ENCODE measurements at places on chromosomes 13 and 19.

DNA sequence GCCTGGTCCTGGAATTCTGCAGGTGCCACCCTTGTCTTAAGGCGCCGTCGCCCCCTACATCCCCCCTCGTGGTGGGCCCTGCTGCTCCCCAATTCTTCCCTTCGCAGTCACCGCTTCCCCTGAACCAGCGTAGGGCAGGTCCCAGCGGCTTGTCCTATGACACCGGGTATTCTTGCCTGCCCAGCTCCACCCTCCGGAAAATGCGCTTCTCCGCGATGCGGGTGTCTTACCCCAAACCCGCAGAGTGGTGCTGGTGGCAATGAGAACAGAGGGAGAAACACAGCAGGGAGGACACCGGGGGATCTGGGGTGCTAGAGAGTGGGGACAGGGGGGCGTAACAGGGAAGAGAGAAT lies 9.0 kb downstream of the ZNF808 start:
- DNase-seq, result no peak

- no peak for DNase-seq
These were observed 7.5 kb downstream of the DNAJC3 start for GRCh38 chr13:95684418-95684817.

- no peak for DNase-seq
These were observed 455.2 kb upstream of the ZNF507 start for GRCh38 chr19:31890230-31890629.

GRCh38 chr19:46913852-46914430 lies 53.1 kb downstream of the ARHGAP35 start:
- no peak for DNase-seq

DNA sequence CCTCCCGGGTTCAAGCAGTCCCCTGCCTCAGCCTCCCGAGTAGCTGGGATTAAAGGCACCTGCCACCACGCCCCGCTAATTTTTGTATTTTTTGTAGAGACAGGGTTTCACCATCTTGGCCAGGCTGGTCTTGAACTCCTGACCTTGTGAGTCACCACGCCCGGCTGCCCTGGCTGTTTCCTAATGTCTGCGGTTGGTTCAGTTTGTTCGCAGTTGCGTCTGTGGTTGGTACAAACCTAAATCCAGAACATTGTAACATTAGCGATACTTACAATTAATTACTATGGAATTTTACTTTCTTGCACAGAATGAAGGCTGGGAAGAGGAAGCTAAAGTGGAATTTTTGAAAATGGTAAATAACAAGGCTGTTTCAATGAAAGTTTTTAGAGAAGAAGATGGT lies 38.1 kb downstream of the RNF17 start:
- DNase-seq, result no peak

DNA sequence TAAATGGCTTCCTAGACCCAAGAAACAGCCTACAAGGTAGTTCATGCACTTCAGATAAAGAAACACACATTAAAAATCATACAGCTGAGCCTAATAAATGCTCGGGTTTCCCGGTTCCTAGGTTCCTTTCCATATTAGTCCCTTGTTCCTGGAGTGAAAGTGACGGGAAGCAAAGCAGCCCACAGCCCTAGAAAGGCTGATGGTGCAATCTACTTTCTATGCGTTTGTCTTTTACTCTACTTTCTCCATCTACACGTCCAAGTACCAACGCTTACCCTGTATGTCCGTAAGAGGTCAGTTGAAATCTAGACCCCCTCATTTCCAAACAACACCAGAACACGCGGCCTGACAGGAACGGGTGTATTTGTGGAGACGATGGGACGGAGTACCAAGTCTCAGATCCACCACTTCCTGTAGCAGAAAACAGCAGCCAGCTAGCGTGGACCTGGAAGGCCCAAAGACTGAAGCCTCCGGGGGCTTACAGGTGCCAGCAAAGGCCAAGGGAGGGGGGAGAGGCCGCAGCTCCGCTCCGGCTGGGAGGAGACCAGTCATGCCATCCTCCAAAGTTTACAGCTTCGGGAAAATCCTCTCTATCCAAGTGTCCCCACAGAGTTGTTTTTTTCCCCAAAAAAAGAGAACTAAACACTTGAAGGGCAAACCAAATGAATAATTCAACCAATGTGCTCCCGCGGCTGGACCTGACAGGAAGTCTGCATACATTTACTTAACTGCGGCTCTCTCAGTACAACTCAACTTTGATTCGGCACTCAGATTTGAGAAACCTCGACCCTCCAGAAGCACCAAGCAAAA lies 34.1 kb downstream of the STK24 start:
- DNase-seq, result no peak

DNA sequence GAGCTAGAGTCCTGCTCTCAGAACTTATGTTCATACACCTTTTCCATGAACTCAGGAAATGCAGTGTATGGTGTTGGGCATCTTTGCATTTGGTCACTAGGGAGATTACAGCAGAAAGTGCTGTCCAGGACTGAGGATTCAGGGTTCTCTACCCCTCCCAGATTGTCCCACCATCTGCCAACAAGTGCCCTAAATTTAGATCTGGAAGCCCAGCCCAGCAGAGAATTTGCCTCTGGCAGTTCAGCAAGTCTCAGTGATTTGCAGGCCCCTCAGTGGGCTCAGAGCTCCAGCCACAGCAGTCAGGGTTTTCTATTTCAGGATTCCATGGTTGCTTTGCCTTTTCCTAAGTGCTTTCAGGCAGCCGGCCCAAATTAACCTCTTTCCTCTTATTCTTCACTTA lies 23.4 kb downstream of the CNFN start:
- DNase-seq, result no peak

GRCh38 chr13:97798836-97799235 lies 154.6 kb upstream of the IPO5 start:
- DNase-seq, result no peak

DNA sequence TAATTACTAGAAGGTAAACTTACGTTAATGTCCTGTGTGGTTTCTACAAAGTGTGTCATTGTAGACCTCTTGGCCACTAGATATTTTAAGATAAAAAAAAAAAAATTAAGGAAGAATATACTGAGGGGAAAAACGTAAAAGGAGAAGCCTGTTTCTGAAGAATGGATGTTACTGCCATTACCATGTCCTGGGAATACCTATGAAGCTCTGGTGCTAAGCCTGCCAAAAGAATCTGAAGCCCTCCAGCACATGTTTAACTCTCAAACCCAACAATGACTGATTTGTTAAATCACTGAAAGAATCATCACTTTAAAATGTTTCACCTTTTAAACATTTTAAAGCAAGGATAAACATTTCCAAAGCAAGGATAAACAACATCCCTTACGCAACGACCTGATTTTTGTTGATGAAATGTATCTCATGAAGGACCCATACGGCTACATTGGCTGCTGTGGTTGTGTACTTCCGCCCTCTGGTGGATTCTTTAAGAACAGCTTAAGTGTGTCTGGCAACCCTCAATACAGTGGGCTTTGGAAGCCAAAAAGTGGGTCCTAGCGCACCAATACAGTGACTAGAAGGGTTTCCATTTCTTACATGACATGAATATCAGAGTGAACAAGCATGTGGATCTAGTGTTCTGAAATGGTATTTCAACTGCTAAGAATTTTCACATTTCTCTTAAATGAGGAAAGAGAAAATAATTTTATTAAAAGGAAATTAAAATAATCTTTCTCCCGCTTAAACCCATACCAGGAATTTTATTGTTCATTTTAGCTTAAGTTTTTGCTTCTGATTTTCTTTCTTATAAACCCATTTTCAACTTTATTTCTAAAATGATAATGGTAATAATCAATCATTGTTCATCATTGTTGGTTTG lies 74.5 kb upstream of the RAP2A start:
- DNase-seq, result peak; percentile 57

DNA sequence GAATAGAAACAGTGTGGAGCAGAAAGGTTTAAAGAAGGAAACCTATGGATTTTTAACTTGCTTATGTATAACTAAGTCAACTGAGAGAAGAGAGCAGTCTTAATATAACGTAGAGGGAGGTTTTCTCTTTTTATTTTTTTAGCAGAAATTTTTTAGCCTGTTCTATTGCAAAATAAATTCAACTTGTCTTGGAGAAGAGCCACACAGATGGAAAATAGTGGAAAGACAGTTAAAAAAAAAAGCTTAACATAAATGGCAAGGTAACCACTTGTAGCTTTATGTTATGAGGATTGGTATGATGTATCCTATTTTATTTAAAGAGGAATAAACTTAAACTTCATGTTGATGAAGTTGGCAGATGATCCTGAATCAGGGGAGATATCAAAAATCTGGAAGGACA lies 312.4 kb downstream of the SHISA2 start:
- DNase-seq, result no peak

- no peak for DNase-seq
These were observed 10.9 kb downstream of the SLC46A3 start for GRCh38 chr13:28707629-28708427.

DNA sequence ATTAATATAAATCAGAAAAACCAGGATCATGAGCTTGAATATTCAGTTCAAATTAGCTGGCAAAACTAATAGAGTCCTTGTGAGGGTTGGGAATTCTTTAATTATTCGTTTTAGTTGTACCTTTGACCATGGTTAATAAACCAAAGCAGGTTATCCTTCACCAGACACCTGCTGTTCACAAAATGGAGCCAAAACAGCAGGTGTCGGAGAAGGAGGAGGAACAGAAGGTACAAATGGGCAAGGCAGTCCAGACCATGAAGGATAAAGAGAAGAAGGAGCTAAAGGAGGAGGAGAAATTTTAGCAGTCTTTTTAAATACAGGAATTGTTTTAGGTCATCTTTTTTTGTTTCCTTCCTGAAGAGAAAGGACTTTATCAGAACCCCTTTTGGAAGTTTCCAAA lies 106.1 kb downstream of the NHLRC3 start:
- no peak for DNase-seq

DNA sequence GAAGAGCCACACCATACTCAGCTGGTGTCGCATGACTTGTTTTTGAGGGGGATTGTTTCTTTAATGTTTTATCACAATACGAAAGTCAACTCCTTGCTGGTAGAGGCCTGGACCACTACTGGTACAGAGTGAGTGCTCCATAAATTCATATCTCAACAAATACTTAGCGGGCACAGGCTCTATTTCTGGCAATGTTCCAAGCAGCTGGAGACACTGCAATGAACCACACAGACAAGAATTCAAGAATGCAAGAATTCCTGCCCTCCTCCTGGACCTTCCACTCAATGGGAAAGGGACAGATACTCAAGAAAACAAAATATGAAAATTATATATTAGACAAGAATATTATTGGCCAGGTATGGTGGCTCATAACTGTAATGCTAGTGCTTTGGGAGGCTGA lies 5.1 kb upstream of the FXYD5 start:
- no peak for DNase-seq

DNA sequence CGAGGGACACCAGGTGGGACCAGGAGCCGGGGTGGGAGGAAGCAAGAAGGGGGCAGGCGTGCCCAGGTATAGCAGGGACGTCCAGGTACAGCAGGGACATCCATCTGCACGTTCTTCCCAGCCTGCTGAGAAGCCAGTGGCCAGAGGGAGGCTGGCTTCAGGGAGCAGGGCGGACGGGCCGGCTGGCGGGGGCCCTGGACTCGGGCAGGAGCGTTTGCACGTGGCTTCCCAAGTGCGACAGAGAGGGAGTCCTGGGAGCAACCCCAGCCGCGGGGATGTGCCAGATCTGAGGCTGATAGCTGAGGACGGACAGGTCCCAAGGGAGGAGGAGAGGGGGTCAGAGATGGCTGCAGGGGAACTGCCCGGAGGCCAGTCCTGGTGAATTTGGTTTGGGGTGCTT lies 36.7 kb downstream of the MYO9B start:
- no peak for DNase-seq

DNA sequence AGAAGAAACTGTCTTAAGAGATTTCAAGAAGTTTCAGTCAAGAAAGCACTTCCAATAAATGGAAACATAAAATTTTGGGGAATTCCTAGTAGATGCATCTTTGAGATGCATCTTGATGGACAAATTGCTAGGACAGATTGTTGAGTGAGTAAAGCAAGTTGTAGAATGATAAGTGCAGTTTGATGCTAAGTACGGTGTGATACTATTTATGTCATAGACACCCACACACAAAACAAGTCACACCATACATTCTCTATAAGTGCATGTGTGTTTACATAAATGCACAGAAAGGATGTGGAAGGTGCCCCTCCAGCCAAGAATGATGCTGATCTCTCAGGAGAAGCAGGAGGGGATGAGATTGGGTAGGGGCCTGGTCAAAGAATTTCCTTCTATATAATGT lies 375.7 kb downstream of the FOXO1 start:
- no peak for DNase-seq

- no peak for DNase-seq
These were observed 152.6 kb downstream of the KLF12 start for GRCh38 chr13:73981595-73981994.

GRCh38 chr13:45895881-45896280 lies 44.3 kb upstream of the SIAH3 start:
- DNase-seq, result no peak

DNA sequence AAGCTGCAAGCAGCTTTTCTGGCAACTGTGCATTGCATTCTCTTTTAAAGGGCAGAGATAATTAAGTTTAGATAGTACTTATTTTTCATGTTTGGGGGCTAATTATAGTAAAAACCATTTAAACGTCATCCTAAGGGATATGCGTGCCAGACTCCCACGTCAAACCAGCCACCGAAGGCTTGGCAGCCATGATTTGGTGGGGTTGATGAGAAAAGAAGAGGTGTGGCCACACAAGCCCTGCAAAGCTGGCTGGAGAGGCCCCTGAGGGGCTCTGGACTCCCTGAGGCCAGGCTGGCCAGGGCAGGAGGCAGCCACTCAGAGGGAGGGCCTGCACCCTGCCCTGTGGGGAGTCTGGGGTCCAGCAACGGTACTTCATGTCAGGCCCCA lies 17.5 kb downstream of the PEPD start:
- DNase-seq, result no peak

DNA sequence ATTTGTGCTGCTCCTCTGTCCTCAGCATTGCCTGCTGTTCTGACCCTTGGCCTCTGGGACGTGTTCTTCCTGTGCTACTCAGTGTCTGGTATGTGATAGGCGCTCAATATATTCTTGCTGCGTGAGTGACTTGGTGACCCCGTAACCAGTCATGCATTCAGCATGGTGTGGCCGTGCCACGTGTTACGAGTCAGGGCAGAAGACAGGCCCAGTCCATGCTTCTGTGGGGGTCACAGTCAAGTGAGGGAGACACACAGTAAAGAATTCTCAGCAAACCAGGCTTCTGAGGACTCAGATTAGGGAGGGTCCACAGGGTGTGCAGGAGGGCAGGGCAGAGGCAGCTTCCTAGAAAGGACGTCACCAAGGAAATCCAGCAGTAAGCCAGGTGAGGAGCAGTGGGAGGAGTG lies 7.9 kb downstream of the PPP1R37 start:
- no peak for DNase-seq

DNA sequence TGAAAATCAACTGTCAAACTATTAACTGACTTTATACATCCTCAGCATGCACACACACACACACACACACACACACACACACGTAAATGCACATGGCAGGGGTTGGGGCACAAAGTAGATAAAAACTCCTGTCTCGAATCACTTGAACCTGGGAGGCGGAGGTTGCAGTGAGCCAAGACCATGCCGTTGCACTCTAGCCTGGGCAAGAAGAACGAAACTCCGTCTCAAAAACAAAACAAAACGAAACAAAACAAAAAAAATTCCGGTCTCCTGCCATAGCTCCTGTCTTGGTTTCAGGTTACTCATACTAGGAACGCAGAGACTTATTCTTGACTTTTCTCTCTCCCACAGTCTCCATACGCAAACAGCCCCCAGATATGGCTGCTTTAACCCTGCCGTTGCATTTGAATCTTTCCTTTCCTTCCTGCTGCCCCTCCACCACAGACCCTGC lies 148.9 kb downstream of the SHISA2 start:
- DNase-seq, result no peak

All from head of caudate nucleus (tissue), 42 donors.